ENCODE measurements at places on chromosomes 16 and 17.

DNA sequence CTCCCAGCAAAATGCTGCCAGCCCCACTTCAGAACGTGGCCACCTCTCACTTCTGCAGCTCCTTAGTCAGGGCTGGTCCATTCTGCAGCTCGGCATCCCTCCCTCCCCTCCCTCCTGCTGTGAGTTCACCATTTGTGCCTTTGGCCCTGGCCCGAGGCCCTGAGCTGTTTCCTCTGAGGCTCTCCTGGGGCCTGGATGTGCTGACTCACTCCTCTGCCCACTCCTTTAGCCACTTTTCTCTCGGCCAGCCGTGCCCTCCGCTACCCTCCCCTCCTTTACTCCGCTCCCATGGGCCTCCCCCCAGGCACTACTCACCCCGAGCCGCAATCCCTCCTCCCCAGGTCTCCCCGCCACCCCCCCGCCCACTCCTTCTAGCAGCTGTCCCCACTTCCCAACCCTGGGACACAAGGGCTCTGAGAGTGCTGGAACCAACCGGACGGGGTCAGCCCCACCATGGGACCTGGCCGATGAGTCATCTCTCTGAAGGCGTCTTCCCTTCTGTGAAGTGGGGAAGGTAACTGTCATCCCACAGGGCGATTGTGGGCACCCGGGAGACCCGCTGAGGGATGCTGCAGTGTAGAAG, 11.5 kb downstream of the KCNG4 start:
- peak; percentile 30 for DNase-seq

DNA sequence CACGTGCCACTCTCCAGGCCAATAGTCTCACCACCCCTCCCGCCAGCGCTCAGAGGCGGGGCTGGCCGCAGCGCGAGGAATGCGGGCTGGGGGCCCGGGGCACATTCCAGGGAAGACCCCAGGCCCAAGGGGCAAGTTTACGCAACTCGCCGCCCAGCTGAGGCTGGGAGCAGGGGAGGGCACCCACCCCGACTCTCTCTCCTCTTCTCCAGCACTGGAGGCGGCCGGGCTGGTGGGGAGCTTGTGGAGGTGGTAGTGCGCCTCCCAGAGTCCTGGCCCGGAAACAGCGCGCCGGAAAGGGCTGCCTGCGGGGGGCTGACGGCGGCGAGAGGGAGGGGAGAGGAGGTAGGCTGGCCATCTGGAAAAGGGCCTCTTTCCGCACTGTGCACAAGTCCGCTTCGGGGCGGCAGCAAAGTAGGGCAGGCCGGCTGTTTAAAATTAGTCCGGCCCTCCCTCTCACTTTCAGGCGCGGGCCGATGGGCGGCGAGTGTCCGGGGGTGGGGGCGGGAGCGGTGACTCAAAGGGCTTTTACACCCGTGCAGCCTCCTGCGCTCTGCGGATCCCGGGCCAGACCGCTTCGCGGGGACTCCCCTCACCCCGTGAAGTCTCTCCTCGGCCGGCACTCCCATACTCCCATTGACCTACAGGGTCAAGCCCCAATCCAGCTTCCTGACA, 1.1 kb downstream of the FHOD1 start:
- DNase-seq, result peak; percentile 71

GRCh38 chr16:66406534-66407221, 20.4 kb upstream of the BEAN1 start:
- DNase-seq, result peak; percentile 50

- no peak for DNase-seq
Observed at GRCh38 chr16:51376080-51376479, 225.0 kb upstream of the SALL1 start.

- peak; percentile 24 for DNase-seq
Observed at GRCh38 chr17:42536048-42536371, at the start of gene NAGLU. Gene NAGLU, plus strand, starts transcription at chr17:42536241. Its CDS starts 32 bp downstream, at chr17:42536273.

- DNase-seq, result no peak
Observed at GRCh38 chr17:5921512-5922282, 148.5 kb upstream of the WSCD1 start.

DNA sequence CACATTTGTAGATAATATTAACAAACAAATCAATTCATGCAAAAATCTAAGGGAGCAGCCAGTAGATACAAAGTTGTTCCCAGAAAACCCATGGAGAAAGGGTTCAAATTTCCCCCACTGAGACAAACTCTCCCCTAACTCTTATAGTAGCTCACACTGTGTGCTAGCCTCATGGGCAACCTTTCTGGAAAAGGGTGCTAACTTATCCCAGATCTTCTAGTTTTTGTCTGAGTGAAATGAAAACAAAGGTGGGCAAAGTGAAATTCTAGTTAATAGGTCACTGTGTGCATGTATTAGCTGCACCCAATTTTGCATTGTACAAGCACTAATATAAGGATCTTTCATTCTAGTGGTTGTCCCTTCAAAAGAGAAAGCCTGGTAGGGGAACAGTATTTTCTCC, 9.9 kb upstream of the USP32 start:
- no peak for DNase-seq

- no peak for DNase-seq
Observed at GRCh38 chr16:89170346-89171215, 967 bp upstream of the CDH15 start.

- DNase-seq, result no peak
Observed at GRCh38 chr17:6780001-6780400, 4.0 kb downstream of the FBXO39 start.

GRCh38 chr17:72139212-72139611, 18.4 kb downstream of the SOX9 start:
- no peak for DNase-seq

GRCh38 chr16:72187551-72187950, 15.6 kb upstream of the PMFBP1 start:
- DNase-seq, result peak; percentile 9

DNA sequence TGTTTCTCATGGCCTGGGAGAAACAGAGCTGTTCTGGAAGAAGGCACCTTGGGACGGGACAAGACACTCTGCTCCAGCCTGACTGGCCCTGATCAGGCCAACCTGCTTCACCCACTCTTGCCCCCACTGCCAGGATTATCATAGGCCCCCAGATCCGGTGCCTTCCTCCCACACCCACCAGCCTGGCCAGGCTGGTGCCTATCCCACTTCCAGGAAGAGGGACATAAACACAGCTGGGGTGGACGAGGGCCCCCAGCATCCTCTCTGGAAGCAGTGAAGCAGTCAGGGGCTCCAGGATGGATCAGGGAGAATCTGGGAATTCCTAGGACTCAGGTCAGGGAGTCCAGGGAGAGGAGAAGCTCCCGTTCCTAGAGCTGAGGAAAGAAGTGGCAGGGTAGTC, 16.9 kb upstream of the ITGA3 start:
- DNase-seq, result no peak

DNA sequence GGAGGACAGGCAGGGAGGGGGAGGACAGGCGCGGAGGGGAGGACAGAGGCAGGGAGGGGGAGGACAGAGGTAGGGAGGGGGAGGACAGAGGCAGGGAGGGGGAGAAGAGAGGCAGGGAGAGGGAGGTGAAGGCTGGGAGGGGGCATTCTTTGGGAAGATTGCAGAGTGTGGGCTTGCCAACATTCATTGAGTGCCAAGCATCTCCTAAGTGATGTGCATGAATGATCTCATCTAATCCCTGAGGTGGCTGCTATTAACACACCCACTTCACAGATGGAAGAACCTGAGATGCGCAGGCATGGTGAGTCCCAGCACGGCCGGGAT, 58.3 kb downstream of the NT5M start:
- no peak for DNase-seq

- DNase-seq, result peak; percentile 36
Observed at GRCh38 chr17:60601447-60602384, 1.7 kb downstream of the PPM1D start.

GRCh38 chr16:89365044-89365467, 125.3 kb downstream of the ANKRD11 start:
- DNase-seq, result no peak

DNA sequence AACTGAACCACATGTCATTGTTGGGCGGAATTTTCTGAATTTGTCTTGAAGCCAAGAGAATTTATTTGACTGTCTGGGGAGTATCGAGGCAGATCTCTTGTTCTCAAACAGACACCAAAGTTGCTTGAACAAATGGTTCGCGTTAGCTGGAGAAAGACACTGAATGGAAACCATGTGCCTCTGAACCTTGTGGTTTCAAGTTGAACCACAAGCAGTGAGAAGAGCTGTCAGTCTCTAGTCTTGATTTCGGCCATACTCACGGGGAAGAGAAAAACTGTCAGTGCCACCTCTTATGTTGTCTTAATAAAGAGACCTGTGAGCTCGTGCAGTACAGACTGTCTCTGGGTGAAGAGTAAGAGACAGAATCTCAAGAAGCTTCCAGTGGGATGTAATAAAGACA, 886.5 kb upstream of the SOX9 start:
- DNase-seq, result no peak

DNA sequence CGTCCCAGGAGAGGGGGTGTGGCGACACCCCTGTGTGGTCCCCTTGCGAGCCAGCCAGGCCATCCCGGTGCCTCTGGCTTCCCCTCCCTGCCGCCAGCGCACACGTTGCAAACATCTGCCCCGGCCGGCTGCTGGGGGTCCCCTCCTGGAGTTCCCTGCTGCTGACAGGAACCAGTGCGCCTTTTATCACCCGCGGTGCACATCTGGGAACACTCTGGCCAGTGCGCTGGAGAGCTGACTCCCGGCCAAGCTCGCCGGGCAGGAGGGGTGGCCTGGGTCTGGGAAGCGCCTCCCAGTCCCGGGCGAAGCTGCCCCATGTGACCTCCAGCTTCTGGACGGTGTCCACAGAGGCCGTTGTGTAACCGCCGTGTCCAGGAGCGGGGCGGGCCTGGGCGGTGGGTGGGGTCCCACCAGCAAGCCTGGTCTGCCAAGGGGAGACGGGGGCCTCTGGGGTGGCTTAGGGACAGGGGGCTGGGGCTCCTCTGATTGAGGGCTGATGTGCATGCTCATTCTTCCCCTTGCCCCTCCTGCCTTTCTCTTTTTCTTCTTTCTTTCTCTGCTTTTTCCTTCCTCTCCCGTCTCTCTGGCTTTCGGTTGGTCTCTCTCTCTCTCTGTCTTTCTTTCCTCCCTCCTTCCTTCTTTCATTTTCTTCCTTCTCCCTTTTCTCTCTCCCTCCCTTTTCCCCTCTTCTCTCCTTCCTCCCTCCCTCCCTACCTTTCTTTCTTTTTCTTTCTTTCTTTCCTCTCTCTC, 25.2 kb upstream of the CIBAR2 start:
- DNase-seq, result no peak

- DNase-seq, result peak; percentile 18
Observed at GRCh38 chr17:59785091-59785799, 77.8 kb downstream of the VMP1 start.

DNA sequence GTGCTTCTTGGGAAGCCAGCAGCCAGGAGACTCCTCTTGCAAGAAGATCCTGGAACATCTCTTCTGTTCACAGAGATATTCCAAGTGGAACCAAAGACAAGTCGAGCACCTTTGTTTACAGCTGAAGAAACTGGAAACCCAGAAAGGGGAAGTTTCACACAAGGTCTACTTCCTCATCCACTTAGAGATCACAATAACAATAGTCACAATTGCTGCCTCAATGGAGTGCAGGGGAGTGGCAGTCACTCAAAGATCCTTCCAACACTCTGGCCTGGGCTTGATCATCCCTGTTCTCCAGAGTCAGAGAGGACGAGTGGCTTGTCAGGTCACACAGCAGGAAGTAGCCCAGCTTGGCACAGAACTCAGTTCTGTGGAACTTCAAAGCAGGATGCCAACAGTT, 46.9 kb upstream of the SIAH1 start:
- no peak for DNase-seq

DNA sequence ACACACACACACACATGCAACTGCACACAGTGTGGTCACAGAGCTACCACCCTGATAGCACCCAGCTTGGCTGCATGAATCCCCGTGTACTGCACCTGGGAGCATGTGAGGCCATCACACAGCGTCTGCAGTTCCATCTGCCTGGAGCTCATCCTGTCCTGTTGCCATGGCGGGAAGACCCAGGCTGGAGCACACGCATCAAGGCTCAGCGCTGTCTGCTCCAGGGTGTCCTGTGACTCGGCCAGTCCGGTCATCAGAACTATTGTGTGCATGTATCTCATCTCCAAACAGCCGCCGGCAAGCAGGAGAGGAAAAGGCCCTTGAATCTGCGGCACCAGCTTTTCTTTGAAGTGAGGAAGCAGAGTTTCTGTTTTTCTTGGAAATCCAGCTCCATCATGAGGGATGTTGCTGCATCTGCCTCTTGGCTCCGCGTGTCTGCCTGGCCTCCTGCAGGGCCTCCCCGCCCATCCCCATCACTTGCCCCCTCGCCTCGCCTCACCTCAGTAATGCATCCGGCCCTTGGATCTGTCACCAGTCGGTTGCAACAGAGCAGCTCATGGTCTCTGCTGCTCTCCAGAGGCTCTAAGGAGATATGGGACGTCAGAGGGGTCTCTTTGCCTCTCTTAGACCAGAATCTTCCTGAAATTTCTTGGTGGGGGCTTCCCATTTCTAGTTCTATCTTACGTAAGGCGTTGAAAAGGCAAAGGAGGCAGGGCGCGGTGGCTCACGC, 23.7 kb downstream of the CACNG4 start:
- DNase-seq, result no peak

GRCh38 chr16:13229039-13229438, 327.6 kb downstream of the SHISA9 start:
- DNase-seq, result no peak

DNA sequence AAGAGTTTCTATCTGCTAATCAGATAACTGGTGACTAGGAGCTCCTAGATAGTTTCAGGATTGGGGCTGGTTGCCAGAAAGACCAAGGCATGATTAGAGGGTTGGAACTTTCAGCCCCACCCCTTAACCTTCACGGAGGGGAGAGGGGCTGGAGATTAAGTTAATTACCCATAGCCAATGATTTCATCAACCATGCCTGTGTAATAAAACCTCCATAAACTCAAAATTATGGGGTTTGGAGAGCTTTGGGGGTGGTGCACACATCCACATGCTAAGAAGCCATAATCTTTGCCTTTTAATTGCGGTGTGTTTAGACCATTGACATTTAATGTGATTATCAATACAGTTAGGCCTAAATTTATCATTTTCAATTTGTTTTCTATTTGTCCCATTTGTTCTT, 161.7 kb downstream of the CDK5R1 start:
- no peak for DNase-seq

DNA sequence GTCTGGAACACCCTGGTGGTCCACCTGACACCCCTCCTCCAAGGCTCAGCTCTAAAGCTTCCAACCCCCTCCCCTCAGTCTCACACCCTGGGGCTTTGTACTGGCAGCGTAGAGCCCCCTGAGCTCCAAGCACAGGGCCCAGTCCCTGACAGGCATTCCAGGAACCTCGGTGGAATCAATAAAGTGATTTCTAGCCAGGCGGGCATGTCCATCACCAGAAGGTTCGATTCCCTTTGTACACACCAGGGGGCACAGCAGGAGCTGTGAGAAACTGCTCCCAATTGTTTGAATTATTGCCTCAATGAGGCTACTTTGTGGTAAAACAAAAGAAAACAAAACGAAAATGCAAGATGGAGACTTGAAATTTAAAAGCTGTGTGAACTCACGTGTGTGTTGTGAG, 51.8 kb downstream of the SMPD3 start:
- no peak for DNase-seq

GRCh38 chr16:89216315-89217137, 977 bp upstream of the ZNF778 start:
- DNase-seq, result peak; percentile 64

DNA sequence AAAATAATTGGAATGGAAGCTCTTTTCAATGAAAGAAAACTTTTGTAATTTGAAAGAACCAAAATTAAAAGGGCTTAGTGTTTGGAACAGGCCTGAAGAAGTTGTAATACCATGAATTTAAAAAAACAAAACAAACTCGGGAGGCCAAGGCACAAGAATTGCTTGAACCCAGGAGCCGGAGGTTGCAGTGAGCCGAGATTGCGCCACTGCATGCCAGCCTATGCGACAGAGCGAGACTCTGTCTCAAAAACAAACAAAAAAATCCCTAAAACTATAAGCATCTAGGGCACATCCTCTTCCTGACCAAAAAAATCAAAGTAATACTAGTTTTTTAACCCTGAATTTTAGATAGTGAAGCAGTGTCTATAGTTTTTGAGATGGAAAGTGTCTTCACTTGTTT, 12.7 kb downstream of the CLTC start:
- no peak for DNase-seq

Measured in DMS 273 treated with DMSO at 0.1 percent for 48 hours (cell line).